ENCODE measurements at places on chromosomes 7 and 10.

- no peak for DNase-seq
Measured at GRCh38 chr10:7397049-7398035, 13.5 kb downstream of the SFMBT2 start.

- DNase-seq = no peak
Measured at GRCh38 chr7:99372275-99373090, 2.0 kb upstream of the ARPC1B start.

GRCh38 chr10:116688241-116688711, 54.1 kb downstream of the HSPA12A start:
- no peak for DNase-seq

GRCh38 chr7:127916735-127917134, 114.5 kb downstream of the LRRC4 start:
- no peak for DNase-seq

DNA sequence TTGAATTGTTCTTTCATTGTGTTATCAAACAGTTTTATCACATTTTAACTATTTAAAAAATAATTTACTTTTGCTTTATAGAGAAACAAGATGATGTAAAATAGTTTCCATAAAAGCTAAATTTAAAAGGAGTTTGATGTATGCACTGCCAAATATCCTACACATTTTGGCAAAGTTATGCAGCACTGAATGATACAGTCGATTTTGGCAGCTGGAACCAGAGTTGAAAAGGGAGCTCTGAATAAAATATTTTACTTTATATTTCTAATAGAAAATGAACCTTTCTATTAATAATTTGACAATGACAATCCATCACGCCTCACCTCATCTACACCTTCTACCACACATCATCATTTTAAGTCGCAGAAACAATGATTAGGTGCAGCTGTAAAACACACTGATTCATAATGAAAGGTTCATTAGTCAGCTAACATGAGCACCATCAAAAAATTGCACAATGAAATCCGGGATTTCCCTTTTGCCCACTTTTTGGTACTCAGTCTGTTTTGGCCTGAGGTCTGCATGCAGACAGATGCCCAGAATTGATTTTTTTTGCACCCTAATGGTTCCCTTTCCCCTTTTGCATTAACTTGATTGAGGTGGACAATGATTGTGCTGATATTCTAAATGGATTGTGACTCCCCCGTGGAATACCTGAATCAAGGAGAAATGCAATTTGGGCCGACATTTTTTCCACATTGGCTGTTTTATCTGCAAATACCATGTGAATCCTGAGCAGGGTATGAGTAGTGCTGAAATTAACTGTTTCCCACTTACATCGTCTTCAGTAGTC, 105.8 kb downstream of the THSD7A start:
- no peak for DNase-seq

DNA sequence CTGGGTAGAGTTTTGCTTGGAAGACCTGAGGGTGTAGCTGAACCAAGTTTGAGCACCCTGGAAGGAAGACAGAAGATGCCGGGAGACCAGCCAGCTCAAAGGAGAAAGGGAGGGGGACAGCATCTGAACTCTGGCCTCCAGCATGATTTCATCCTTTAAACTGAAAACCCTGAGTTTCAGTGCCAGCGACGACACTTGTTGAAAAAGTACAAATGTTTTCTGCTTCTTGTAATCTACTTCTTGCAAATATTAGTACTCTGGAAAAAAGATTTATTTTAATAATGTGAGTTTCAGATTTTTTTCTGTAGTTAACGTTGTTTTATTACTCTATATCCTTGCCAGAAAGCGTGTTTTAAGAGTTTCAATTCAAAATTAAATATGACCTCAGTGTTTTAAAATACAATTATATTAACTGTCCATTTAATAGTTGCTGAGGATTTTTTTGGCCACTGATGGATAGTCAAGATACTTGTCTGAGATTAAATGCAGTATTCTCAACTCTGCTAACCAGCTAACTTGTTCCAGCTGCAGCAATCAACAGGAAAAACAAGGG, 227.7 kb downstream of the MGMT start:
- DNase-seq = no peak

DNA sequence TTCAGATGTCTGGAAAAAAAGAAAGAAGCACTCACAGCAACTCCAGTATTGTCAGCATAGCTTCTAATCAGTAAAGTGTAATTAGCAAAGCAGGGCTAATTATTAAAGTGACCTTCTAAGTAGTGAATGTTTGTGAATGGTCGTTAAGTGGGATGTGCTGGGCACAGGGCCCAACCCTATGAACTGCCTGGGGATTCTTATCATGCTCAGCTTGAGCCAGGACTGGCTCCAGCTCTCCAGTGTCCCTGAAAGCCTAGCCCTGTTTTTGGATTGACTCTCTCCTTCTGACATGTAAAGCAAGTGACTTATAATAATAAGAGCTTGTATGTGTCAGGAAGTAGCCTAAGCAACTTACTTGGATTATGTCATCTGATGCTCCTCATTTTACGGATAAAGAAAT, 9.5 kb upstream of the TBX20 start:
- no peak for DNase-seq

- DNase-seq = no peak
Measured at GRCh38 chr7:100556541-100556940, 17.2 kb downstream of the SAP25 start.

GRCh38 chr10:60343254-60343653, 46.4 kb downstream of the ANK3 start:
- DNase-seq = no peak

DNA sequence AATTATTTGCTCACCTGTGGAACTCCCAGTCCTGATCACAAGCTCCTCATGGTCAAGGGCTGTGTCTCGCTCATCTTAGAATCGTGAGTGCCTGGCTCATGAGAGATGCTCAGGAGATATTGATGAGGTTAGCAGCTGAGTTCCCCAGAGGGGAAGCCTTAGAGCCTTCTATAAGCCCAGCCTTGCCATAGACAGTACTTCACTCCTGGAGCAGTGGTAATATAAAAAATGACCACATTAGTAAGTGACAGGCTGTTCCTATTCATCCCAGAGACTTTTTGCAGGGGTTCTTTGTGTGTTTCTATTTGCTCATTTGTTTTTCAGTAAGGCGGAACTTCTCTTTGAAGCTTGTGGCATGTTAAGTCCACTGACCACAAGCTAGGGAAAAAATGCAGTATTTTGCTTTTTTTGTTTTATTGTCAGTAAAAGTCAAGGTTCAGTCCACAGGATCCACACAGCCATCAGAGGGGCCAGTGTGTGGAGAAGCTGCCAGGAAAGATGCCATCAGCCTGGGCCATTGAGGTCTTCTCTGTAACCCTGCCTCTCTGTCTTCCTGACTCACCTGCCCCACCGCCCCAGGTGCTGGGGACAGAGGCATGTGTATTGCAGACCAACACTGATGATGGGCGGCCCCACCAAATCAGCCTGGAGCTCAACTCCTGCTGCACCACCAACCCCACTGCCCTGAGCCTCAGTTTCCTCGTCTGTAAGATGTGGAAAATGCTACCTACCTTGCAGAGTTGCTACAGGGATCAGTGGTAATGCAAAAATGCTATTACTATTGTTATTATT, 36.4 kb upstream of the JCAD start:
- DNase-seq = no peak

DNA sequence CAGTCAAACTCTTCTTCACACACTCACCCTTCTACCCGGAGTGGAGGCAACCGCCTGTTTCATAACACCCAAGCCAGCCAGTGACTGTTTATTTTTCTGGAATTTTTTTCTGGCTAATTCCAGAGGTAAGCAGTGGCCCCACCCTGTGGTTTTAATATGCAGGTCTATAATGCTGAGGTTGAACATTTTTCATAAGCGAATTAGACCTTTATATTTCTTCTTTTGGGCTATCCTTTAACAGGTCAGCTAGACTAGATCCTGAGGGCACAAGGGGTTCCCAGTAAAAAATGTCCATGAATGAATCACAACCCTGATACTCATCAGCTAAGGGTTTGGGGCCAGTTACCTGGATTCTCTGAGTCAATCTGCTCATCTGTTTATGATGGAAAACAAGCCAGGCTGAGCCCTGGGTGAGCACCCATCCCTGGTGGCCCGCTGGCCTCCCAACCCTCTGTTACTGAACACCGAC, 76.2 kb downstream of the GRB10 start:
- no peak for DNase-seq

- DNase-seq = no peak
Measured at GRCh38 chr10:75403939-75404814, 2.6 kb upstream of the ZNF503 start.
